ENCODE measurements at places on chromosomes 6 and 20.

- peak; percentile 75 for DNase-seq
Observed at GRCh38 chr20:62921119-62921687, 5.1 kb downstream of the DIDO1 start.

GRCh38 chr20:17495826-17496225, 35.4 kb downstream of the BFSP1 start:
- DNase-seq: no peak

DNA sequence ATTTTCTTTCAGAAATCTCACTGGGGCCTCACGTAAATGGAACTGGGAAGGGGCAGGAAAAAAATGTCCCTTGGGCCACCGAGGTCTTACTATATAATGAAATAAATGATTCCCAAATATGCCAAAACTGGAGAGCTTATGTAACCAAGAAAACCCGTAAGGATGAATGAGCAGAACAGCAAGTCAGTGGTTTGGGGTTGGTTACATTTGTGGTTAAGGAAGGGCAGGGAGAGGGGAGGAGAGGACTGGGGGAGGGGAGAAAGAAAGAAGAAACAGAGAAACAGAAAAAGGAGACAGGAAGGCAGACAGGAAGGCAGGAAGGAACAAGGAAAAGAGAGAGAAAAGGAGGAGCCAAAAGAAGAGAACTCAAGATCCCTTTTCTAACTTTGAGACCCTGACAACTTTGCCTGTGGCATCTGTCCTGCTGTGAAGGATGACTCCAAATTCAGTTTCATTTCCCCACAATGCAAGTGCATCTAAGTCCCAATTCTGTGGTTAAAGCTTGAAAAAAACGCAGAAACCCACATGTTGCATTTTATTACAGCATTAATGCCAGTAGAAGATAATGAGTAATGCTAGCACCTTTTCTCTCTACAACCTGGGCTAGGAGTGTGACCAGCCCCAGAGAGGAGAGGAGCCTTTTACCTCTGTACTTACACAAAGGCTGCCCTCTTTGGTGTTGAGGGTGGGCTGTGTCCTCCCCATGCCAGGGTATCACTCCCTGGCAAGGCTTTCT, 10.8 kb upstream of the ARMC2 start:
- no peak for DNase-seq

DNA sequence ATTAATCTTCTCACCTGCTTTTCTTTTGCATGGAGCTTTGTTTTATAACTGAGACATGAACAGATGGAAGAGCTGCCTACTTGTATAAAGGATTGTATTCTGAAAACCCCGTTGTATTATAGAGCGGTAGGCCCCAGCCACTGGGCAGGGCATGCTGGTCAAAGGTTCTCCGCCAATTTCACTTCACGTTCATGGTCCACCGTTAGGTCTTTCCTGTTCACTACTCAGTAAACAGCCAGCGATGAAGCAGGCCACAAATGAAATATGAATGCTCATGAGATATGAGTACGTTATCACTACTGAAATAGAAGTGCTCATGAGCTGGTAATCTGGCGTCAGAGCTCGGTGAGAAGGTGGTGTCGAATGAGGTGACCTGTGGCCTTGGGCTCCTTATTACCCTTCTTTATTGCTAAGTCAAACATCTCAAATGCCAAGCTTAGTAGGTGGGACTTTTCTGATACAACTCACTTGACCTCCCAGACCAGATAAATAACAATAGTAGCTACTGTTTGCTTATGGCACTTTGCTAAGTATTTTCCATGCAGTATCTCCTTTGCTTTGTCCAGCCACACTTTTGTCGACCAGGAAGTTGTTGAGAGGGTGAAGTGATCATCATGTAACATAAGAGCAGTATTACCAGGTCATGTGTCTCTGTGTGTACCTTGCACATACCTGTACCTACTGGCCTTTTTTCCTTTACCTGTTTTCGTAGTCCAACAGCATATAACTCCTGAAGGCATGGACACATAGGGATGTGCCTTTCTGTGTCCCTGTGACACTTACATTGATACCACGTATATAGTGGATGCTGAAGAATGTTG, 16.7 kb downstream of the EDN3 start:
- no peak for DNase-seq

- DNase-seq: no peak
Observed at GRCh38 chr6:51429017-51429712, 610.5 kb downstream of the TFAP2B start.

Measured in erythroblast (primary cell).